ENCODE measurements at places on chromosomes 4 and X. TPM values are rescaled to one million over a fixed set of nuclear protein-coding genes. Genes with fewer than 3 reads are reported as not detected.

- no peak for DNase-seq
Observed at GRCh38 chr4:7462509-7462971, 27.8 kb upstream of the PSAPL1 start.

DNA sequence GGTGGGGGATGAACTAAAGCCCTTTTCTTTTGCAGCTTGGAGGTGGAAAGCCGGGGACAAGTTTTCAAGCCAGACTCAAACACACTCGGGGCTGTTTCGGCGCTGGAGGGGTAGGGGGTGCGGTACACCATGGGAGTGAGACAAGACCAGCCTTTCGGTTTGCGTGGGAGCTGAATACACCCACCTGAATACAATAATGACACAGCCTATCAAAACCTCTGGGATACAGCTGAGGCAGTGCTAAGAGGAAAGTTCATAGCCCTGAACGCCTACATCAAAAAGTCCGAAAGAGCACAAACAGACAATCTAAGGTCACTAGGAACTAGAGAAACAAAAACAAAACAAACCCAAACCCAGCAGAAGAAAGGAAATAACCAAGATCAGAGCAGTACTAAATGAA lies 163.3 kb downstream of the ATRX start:
- DNase-seq: no peak

The MAGEB2 gene
- not detected for polyA plus RNA-seq

DNA sequence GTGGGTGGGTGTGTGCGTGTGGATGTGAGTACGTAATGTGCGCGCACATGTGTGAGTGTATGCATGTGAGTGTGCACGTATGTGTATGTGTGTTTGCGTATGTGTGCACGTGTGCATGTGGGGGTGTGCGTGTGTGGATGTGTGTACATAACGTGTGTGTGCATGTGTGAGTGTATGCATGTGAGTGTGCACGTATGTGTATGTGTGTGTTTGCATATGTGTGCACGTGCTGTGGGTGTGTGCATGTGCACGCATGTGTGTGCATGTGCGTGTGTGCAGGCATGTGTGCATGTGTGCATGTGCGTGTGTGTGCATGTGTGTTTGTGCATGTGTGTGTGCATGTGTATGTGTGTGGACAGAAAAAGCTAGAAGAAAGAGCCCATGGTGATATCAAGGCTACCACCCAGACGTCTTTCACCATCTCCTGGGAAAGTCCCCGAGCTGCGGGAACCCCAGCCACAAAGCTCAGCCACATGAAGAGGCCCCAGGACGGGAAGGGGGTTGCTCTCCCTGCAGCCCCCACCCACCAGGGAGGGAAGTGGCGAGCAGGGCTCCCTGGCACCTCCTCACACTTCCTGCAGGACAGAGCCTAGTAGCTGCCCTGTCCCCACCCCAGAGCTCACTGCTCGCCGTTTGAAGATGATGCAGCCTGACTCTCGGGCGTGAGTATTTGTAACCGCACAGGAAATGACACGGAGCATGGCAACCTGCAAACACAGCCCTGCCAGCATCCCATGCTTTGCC lies 108.3 kb downstream of the DCTD start:
- DNase-seq: no peak

The PABPC1L2B gene
- 0.09 TPM for polyA plus RNA-seq

DNA sequence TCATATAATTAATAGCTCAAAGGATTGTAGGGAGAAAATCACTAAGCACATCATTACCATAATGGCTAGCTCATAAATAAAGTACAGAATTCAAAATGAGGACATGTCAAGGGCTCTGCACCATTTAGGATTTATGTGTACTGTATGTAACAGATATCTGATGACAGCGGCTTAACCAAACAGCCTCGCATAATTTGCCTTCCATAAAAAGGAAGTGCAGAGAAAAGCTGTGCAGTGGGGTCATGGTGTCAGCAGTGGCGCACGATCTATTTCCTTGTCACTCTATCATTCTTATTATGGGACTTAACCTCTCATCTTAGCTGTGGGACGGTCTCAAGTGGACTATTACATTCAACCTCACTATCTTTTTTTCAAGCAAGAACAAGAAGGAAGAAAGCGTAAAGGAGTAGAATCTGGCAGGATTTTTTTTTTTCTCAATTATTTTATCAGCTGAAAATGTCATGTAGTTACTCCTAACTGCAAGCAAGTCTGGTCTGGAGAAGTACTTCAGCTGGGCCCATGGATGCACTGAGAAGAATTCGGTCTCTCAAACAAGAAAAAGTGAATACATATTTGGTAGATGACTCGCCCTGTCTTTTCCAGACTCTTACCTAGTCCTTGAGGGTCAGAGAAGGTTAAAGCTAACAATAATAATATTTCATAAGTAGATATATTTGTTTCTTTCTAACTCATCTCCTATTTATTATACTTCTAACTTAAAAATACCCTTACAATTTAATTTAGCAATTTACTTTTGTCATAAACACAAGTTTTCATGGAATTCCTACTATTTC lies 94.6 kb downstream of the COX18 start:
- DNase-seq: peak; percentile 5

The PAGE5 gene
- not detected for polyA plus RNA-seq

The SLC9B1 gene
- 2.5 TPM for polyA plus RNA-seq

DNA sequence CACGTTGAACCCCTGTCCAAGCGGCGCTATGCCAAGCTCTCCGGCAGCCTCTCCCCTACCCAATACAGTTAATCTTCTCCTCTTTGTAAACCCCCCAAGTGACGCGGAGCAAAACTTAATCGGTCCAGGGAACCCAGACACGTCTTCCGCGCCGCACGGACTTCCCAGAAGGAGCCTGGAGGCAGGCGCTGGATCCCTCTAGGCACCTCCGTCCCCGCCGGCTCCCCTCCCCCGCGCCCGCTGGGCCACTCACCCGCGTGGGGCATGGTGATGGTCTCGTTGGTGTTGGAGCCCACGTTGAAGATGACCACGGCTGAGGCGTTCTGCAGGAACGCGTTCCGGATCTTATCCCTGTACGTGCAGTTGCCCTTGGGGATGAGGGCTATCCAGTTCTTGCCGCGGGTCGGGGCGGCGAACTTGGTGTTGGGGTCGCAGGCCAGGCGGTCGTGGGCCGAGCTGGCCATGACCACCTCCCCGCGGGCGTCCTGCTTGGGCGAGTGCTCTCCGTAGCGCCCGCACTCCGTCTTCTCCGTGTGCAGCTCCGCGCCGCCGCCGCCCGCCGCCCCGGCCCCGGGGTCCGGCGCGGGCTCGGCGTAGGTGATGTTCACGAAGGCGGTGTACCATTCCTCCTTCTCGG lies 1.1 kb downstream of the RNF150 start:
- DNase-seq: peak; percentile 22

GRCh38 chr4:93359586-93359985 lies 469.0 kb upstream of the ATOH1 start:
- DNase-seq: no peak

GRCh38 chr4:77956917-77957316 lies 94.3 kb downstream of the MRPL1 start:
- DNase-seq: no peak

GRCh38 chr4:175330236-175330635 lies 412.1 kb downstream of the ADAM29 start:
- no peak for DNase-seq

GRCh38 chr4:38904090-38904666 lies 36.6 kb downstream of the FAM114A1 start:
- DNase-seq: no peak

- no peak for DNase-seq
Observed at GRCh38 chr4:4440333-4441061, 53.6 kb downstream of the NSG1 start.

The CHIC1 gene
- 11.9 TPM for polyA plus RNA-seq

- DNase-seq: no peak
Observed at GRCh38 chr4:14602206-14602605, 400.1 kb upstream of the CPEB2 start.

The HSFX2 gene
- polyA plus RNA-seq: 0.46 TPM

GRCh38 chr4:151439320-151439719 lies 30.3 kb downstream of the FHIP1A start:
- no peak for DNase-seq

The DCHS2 gene
- 9.7 TPM for polyA plus RNA-seq

GRCh38 chr4:84239278-84239845 lies 259.7 kb downstream of the NKX6-1 start:
- no peak for DNase-seq

The C1QTNF7 gene
- 8.0 TPM for polyA plus RNA-seq

DNA sequence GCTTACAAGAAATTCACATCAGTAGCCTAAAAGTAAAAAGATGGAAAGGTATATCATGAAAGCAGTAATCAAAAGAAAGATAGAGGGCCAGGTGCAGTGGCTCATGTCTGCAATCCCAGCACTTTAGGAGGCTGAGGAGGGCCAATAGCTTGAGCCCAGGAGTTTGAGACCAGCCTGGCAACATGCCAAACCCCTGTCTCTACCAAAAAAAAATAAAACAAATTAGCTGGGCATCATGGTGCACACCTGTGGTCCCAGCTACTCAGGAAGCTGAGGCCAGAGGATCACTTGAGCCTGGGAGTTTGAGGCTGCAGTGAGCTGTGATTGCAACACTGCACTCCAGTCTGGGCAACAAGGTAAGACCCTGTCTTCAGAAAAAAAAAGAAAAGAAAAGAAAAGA lies 55.5 kb downstream of the GSPT2 start:
- no peak for DNase-seq

DNA sequence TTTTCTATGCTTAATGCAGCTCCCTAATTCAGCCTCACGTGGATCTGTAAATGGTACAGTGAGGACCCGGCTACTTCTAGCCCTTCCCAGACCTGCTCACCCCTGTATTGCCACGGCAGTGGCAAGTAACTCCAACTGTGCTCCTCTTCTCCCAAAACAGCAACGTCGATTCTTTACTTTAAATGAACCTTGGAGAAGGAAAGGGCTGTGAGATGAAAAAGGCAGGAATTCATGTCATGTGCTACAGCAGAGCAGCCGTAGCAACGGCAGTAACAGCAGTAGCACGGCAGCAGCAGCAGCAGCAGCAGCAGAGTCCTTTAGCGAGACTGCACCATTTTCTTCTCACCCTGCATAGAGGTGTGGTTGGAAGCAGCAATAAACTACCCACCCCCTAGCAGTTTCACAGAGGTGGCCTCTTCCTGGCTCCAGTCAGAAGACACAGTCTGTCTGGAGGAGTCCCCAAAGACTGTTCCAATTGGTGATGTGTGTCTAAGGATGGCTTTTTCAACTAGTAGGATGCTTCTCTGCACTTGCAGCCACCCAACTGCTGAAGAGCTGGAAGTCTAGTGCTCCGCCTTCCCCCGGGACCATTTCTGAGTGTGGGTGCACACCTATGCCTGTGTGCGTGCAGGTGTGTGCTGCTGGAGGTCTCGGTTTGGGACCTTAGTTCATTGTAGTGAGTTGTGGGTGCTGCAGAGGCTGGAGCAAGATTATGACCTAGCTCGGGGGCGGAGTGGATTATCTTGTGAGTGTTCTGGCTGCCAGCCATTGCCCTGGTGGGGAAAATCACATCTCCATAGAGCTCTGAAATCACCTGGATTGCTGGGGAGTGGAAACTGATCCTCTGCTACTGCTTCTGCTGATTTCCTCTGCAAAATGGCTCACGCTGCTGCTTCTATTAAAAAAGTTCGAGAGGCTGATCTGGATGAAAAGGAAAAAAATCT lies 67.2 kb downstream of the ANK2 start:
- peak; percentile 48 for DNase-seq

- no peak for DNase-seq
Observed at GRCh38 chr4:7684294-7684693, 249.6 kb upstream of the PSAPL1 start.
